NCI-H526 (cell line): ENCODE measurements at places on chromosomes 11 and 22.

- no peak for DNase-seq
Observed at GRCh38 chr11:23577296-23577695, 717.0 kb upstream of the CCDC179 start.

DNA sequence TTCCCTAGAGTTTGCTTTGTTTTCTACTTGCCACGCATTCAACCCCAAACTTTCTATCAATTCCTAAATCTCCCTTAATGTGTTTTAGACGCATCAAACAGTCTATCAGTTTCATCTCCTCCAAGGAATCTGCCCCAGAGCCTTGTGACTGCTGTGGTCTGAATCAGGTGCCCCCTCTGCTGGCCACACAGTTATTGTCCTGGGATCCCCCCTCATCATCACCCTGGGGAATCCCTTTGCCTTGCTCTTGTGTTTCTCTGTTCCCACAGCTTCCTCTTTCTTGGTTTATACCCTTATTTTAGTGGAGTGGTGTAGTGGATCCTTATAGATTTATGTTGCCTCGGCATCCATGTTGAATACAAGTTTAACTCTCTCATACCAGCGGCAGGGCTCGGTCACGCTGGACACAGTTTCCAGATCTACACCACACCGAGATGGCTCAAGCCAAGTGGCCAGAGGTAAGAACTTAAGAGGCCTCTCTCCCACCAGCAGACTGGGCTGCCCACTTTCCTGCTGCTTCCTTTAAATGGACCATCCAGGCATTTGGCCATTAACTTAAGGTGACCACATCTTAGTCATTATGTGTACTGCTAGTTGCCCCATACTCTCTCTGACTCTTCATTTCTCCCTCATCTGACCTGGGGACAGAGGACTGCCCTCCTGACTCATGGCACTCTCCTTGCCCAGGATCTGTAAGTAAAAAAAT, 8.2 kb downstream of the UPB1 start:
- DNase-seq, result peak; percentile 21

DNA sequence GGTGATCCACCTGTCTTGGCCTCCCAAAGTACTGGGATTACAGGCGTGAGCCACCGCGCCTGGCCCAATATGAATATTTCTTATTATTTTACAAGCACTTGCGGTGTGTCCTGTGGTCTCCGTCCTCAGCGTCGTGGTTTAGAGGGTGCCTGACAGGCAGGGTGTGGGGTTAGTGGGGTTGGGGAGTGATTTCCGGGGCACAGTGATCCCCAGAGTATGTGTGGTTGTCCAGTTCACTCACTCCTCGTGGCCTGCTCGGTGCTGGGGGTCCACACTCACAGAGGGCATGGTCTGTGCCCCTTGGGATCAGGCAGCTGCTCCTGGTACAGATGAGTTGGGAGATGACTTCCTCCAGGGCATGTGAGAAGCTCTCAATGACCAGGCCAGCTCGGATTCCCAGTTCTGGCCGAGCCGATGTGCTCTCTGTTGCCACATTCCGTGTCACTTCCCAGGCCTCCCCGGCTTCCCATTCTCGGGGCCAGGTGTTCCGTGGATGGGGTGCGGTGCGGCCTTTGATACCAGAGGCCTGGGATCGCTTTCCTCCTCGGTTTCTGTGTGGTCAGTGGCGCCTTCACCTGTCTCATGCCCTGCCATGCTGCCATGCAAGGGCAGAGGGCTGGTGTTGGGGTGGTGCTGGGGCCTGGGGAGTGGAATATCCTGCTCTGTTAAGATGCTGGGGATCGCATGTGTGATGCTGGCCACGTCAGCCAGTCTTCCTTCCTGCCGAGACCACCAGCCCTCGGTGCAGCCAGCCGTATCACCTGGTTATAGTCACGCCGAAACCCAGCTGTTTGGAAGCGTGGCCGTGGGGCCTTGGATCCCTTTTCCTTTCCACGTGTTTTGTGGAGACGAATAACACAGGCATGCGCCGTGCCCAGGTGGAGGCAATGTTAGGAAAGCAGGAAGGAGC, 39.6 kb downstream of the PARVB start:
- DNase-seq, result no peak

GRCh38 chr11:119107538-119108145, 498 bp downstream of the C2CD2L start:
- no peak for DNase-seq

- DNase-seq, result no peak
Observed at GRCh38 chr11:119110439-119110838, 3.3 kb downstream of the C2CD2L start.

DNA sequence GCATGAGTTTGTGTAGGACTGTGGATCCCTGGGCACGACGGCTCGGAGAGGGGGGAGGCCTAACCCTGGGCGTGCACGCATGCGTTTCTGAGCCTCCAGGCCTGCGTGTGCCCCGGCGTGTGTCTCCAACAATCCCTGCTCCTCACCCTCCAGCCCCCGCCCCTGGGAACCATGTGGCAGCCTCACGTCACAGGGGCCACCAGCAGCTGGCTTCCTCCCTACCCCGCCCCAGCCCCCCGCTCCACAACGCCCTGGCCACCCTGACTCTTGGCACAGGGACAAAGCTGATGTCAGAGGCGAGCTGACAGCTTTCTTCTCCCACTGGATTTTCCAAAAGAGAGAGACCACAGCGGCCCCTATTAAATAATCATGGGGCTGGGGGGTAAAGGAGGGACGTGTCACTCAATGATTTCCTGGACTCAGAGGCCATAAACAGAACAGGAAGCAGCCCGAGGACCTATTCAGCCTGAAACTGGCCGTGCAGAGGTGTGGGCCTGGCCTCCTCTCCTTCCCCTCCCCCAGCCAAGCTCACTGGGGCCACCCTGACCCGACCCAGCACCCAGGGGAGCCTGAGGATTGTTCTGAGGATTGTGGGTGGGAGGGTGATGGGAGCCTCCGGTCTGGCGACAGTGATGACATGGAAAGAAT, 6.8 kb upstream of the LIF start:
- no peak for DNase-seq

- no peak for DNase-seq
Observed at GRCh38 chr22:50118129-50118528, 28.3 kb downstream of the MOV10L1 start.

- no peak for DNase-seq
Observed at GRCh38 chr11:74208507-74208906, 37.4 kb downstream of the PPME1 start.

GRCh38 chr11:3145206-3145520, 19.9 kb downstream of the OSBPL5 start:
- DNase-seq, result no peak

DNA sequence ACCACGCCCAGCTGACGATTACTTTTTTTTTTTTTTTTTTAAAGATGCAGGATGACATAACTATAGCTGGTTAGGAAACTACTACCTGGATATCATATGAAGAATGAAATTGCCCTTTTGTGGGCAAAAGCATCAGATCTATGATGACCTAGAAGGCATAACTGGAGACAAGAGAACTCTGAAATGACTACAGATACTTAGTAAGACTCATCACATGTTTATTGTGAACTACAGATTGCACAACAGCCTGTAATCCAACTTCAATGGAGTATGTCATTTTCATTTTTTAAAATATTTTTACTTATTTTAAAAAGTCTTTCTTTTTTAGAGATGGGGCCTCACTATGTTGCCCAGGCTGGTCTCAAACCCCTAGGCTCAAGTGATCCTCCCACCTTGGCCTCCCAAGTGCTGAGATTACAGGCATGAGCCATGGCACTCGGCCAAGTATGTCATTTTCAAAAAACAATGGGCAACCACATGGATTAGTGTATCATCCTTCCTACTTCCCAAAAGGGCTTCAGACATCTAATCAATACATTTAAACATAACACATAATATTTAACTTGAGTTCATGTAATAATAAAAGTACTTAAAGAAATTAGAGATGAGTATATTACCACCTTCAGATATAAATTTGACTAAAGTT, 3.3 kb downstream of the MTMR2 start:
- DNase-seq, result no peak

GRCh38 chr11:17722000-17722643, 2.8 kb downstream of the MYOD1 start:
- peak; percentile 20 for DNase-seq

DNA sequence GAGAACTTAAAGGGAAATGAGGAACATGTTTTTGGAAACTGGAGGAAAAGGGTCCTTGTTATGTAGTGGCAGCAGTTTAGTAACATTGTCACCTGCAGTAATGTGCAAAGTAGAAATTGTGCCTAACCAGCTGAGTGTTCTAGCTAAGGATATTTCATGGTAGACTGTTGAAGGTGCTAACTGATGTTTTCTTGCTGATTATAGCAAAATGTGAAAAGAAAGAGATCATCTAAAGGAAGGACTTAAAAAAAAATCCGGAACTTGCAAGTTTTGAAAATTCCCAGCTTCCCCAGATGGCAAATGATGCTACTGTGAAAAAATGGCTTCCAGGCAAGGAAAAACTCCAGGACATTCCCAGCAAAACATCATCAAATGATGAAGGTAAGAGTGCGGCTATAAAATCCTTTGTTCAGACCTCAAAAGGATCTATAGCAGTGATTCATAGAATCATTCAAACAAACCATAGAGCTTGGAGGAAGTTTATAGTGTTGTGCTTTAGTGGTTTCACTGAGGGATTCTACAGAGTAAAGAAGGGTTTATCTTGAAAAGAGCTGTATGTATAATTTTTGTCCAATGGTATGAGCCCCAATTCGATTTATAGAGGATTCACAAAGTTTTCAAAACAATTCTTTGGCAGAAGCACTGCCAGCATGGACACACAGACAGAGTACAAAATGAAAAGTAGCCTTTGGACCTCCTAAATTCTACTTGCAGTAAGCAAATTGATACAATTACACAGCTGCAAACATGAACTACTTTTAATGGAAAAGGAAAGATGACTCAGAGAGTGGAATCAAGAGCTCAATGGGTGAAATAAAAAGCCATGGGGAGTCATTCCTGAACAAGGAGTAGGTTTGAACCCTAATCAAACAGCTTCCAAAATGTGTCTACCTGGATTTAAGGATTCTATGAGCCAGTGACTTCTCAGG, 4.3 kb upstream of the TRIM44 start:
- DNase-seq, result no peak

- no peak for DNase-seq
Observed at GRCh38 chr22:22520667-22521602, 865 bp upstream of the ZNF280A start.

GRCh38 chr11:78564490-78565467, 9.9 kb downstream of the NARS2 start:
- DNase-seq, result peak; percentile 43

DNA sequence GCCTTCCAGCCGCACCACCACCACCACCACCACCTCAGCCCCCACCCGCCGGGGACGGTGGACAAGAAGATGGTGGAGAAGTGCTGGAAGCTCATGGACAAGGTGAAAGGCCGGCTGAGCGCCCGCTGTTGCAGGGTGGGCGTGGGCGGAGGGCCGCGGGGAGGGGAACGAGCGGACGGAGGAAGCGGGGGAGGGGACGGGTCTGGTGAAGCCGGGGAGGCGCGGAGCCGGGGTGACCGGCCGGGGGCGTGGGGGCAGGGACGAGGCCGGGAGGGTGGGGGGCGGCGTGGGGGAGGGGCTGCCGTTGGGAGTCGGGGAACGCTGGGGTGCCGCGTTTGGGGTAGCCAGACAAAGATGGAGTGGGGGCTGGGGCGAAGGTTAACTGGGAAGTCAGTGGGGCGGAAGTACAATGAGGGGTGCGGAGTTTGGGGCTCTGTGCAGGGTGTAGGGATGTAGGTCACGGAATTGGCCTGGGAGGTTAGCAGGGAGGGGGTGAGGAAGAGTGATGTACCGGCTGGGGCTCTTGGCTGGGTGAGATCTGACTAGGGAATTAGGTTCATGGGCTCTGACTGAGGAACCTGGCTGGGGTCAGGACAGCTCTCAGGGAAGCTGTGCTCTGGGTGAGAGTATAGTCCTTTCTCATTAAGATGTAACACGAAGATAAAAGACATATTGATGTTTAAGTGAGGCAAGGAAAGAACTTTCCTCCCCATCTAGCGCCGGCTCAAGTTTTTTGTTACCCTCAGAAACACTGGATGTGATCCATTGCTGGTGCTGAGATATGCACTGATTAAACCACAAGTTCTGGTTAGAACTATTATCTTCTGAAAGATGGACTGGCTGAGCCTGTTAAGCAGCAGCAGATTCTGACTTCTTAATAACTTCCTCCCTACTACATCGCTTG, 624 bp downstream of the CBL start:
- peak; percentile 89 for DNase-seq
